A172 (cell line): ENCODE measurements at places on chromosomes 3 and 15. TPM values are rescaled to one million over a fixed set of nuclear protein-coding genes. Genes with fewer than 3 reads are reported as not detected.
A peak's percentile ranks its signal among the peaks of the same experiment; 100 is the strongest.

GRCh38 chr3:16496408-16497222 lies 16.9 kb downstream of the RFTN1 start:
- no peak for DNase-seq

GRCh38 chr3:85681906-85682305 lies 723.1 kb downstream of the CADM2 start:
- DNase-seq = no peak

- DNase-seq = peak; percentile 52
Observed at GRCh38 chr3:105362021-105362665, 4.6 kb upstream of the ALCAM start.

DNA sequence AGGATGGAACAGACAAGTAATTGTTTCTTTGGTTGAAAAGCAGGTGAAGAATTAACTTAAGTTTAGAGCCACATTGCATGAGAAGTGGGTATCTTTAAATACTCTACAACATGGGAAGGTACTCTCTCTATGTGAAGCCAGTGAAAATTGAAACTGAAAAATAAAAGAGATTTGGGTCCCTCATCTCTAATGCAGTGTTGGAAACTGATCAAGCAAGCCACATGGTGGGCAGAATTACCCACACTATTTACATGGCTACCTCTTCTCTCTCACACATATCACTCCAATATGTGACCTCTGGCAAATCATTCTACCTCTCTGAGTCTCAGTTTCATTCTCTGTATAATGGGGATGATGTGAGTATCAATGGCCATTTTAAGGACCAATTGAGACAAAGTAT lies 339.0 kb downstream of the IL5RA start:
- no peak for DNase-seq

DNA sequence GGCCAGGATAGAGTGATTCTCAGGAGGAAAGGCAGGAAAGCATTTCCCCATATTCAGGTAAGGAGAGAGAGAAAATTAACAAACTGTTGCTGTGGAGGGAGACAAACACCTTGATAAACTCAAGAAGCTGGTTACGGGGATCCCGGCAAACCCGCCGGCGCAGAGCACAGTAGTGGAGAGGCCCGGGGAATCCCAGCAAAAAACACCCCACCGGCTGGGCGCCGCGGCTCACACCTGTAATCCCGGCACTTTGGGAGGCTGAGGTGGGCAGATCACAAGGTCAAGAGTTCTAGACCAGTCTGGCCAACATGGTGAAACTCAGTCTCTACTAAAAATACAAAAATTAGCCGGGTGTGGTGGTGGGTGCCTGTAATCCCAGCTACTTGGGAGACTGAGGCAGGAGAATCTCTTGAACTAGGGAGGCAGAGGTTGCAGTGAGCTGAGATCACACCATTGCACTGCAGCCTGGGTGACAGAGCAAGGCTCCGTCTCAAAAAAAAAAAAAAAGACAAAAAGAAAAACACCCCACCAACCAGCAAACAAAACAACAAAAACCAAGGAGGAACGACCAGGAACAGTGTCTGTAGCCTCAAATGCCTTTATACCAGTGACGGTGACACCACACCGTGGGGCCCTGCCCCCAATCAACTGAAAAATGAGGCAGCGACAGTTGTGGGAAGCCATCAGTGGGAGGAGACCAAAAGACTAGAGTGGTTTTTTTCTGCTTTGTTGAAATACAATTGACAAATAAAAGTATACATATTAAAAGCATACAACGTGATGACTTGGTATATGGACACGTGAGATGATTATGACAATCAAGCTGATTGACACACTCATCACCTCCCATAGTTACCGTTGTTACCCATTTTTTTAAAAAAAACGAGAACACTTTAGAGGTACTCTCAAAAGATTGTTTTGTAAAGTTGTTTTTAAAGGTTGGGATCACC lies 40.2 kb upstream of the IDH2 start:
- no peak for DNase-seq

GRCh38 chr15:92610101-92610520 lies 45.5 kb downstream of the FAM174B start:
- no peak for DNase-seq

DNA sequence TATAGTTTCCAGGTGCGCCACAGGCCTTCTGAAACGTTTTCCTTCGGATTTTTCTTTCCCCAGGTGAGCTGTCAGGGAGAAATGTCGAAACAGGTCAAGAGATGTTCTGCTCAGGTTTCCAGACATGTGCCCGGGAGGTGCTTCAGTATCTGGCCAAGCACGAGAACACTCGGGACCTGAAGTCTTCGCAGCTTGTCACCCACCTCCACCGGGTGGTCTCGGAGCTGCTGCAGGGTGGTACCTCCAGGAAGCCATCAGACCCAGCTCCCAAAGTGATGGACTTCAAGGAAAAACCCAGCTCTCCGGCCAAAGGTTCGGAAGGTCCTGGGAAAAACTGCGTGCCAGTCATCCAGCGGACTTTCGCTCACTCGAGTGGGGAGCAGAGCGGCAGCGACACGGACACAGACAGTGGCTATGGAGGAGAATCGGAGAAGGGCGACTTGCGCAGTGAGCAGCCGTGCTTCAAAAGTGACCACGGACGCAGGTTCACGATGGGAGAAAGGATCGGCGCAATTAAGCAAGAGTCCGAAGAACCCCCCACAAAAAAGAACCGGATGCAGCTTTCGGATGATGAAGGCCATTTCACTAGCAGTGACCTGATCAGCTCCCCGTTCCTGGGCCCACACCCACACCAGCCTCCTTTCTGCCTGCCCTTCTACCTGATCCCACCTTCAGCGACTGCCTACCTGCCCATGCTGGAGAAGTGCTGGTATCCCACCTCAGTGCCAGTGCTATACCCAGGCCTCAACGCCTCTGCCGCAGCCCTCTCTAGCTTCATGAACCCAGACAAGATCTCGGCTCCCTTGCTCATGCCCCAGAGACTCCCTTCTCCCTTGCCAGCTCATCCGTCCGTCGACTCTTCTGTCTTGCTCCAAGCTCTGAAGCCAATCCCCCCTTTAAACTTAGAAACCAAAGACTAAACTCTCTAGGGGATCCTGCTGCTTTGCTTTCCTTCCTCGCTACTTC lies 3.8 kb downstream of the BHLHE40 start:
- no peak for DNase-seq

The OIP5 gene
- 38.0 and 41.6 TPM in 2 replicates for total RNA-seq

The COMMD2 gene
- total RNA-seq = 50.4 and 74.3 TPM in 2 replicates

The TIGIT gene
- total RNA-seq = not detected in 2 replicates

The CERS3 gene
- total RNA-seq = not detected in 2 replicates

The GMNC gene
- total RNA-seq = 0.02 TPM in 1 of 2 replicates, not detected in the other

The IL17RB gene
- not detected in 2 replicates for total RNA-seq

The BRPF1 gene
- 13.8 and 18.4 TPM in 2 replicates for total RNA-seq
